ENCODE measurements at places on chromosomes 7 and 10.

- DNase-seq = peak; percentile 33
Observed at GRCh38 chr10:35208536-35208935, 81.9 kb downstream of the CREM start.

GRCh38 chr7:117835016-117835664 is 38.1 kb downstream of the CTTNBP2 start:
- DNase-seq = no peak

GRCh38 chr7:45524445-45524844 is 49.7 kb upstream of the ADCY1 start:
- DNase-seq = no peak

DNA sequence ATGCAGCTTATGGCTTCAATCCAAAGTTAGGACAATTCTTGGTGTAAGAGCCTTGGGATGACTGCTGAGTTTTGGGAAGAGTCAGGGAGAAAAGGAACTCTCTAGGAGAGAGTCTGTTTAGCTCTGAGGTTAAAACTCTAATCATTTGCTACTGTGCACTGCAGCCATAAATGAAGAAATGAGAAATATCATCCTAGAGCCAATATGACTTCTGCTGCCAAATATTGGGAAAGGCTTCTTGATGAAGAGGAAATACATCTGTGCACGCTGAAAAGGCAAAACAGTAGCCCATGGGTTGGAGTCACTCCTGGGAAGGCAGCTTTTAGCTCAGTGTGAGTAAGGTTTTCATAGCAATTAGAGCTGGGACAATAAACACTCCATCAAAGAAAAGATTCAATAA is 308.8 kb downstream of the SFMBT2 start:
- DNase-seq = no peak

GRCh38 chr7:40870108-40870507 is 735.3 kb downstream of the SUGCT start:
- DNase-seq = no peak

DNA sequence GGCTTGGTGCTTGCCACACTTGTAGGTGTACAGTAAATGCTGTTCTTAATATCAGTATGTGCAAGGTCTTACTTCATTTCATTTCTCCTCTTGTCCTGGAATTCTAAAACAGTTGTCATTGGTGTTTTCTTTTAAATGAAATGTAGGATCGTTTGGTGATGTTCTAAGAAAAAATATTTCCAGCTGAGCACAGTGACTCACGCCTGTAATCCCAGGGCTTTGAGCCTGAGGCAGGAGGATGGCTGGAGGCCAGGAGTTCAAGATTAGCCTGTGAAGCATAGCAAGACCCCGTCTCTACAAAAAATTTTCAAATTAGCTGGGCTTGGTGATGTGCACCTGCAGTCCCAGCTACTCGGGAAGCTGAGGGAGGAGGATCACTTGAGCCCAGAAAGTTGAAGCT is 32.6 kb upstream of the ELN start:
- no peak for DNase-seq

DNA sequence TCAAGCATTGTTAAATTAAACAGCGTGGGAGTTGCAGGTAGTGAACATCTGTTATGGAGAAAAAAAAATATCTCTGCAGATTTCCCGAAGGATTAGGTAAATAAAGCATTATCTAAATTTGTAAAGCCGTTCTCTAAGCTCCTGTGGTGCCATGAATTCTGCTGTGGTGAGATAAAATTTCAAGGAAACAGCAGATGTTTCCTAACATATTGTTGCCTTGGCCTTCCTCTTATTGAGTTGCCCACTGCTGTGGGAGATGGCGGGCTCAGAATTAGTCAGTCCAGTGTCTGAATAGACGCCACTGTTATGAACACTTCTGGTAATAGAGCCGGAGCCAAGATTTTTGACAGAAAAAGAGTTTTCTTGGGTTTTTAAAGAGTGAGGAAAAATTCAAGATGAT is 82.6 kb upstream of the ELMO1 start:
- no peak for DNase-seq

GRCh38 chr10:77197544-77197943 is 440.1 kb downstream of the KCNMA1 start:
- no peak for DNase-seq

GRCh38 chr7:67984326-67984725 is 987.7 kb downstream of the TYW1 start:
- DNase-seq = no peak

DNA sequence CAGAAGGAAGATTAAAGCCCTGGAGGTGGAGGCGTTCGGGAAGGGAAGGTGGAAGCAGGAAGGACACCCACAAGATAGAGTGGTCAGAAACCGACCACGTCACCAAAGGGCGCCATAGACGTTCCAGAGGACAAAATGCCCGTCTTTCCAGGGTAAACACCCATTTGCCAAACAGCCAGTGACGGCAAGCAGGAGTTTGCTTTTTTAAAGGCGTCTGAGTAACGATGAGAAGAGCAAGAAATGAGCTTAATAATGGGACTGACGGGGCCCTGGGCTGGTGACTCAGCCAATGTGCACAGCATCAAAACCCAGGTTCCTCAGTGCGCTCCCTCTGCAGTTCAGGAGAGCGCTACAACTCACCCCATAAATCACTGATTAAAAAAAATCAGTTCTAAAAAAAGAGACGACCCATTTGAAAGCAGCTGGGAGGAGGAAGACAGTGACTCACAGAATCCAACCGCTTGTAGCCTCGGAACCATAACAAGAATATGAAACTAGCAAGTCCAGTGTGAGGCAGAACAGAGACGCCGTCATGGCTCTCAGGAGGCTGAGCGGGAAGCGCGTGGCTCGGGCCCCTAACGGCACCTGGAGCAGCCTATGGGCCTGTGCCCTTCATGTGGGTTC is 5.9 kb downstream of the DIP2C start:
- no peak for DNase-seq

DNA sequence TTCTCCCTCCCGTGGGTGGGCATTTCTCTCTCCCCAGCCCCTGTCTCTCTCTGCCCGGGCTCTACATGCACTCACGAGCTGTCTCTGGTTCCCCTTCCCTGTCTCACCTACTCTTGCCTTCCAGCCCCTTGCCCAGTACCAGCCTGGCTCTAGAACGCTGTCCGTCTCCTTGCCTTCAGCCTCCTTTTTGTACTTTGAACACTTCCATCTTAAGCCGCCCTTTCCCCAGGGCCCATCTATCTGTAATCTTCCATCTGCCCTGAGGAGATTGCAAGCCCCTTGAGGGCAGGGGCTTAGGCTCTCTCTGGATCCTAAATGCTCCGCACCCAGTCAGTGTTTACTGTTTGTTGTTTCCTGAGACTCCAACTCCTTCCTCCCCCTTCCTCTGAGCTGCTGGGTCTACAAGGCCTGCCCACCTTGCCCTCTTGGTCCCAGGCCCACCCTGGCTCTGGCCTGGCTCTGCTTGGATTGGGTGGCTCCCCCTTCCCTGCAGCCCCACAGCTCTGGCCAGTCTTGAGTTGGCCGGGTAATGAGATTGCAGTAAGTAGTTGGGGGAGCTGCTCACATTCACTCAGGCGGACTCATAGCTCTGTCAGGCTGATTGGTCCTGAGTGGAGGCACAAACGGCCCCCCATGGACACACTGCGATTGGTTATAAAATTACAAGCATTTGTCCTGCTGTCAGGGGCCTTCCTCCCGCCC is 28.3 kb downstream of the POLL start:
- DNase-seq = no peak

DNA sequence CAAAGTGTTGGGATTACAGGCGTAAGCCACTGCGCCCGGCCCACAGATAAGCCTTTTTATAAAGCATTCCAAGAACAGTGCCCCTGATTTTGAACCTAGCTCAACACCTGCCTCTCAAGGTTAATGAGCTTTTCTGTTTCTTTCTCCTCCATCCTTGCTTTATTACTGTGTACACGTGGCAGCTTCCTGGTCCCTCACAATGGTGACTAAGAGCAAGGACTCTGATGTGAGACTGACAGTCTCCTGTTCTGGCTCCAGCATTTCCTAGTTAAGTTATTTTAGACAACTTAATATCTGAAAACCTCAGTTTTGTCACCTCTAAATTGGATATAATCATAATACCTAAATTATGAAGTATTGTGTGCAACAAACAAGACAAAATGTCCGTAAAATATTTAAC is 9.9 kb downstream of the HABP2 start:
- DNase-seq = no peak

GRCh38 chr10:5334196-5334880 is 30.4 kb upstream of the UCN3 start:
- DNase-seq = peak; percentile 2

GRCh38 chr7:23012186-23012585 is 1.7 kb downstream of the HYCC1 start:
- no peak for DNase-seq

DNA sequence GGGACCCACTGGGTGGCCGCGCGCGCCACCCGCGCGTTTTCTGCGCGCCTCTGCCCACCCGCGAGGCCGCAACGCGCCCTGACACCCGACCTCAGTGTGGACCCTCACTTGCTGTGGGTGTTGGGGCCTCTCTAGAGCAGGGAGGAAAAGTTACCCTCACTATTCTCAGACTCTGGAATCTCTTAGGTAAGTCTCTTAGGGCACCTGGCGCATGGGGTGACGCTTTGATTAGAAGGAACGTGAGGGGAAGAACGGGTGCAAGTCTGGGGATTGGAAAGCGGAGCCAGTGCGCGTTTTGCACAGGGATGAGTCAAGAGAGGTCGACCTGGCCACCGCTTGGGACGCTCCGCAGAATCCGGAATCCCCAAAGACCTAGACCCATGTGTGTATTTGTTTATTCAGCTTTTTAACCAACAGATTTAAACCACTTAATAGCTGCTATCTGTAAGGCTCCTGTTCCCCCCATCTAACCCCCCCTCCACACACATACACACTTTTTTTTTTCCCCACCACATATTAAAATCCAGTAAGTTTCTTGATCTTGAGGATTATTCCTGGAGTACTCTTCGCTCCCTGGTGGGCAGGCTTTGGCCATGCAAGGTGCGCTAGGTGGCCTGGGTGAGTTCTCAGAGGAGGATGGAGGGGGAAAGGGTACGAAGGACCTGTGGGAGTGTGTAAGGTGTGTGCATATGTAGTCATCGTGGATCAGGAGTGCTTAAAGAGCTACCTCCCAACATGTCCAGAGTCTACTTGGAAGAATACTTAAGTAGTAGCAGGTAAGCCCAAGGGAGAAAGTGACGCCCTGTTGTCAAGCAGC is 169.1 kb upstream of the PPP1R3A start:
- no peak for DNase-seq

GRCh38 chr10:24694086-24694485 is 29.6 kb downstream of the ARHGAP21 start:
- DNase-seq = no peak

DNA sequence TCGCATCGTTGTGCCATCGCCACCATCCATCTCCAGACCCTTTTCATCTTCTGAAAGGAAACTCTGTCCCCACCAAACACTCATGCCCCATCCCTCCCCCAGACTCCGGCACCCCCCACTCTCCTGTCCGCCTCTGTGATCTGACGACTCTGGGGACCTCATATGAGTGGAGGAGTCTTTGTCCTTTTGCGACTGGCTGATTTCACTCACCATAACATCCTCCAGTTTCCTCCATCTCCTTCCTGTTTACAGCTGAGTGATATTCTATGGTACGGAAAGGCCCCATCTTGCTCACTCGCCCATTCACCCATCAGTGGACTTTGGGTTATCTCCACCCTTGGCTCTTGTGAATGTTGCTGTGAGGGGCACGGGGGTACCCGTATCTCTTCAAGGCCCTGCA is 11.8 kb upstream of the INSIG1 start:
- no peak for DNase-seq

GRCh38 chr10:70053841-70054288 is 1.2 kb downstream of the MACROH2A2 start:
- no peak for DNase-seq

- DNase-seq = no peak
Observed at GRCh38 chr10:46223626-46224413, 63.0 kb upstream of the ANTXRL start.

DNA sequence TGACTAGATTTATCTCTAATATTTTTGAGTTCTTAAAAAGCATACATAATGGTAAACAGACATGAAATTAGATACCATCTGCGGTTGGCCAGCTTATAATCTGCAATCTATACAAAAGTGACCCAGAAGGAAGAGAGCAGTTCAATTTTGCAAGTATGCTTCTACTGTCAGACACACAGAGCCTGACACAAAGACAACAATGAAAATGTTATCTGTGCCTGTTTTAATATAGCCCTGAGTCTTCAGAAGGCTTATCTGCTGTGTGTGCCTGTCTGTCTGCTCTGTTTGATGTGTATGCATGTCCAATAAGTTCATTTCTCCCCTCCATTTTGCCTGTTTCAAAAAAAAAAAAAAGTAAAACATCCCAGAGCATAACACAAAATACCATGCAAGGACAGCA is 73.3 kb upstream of the FHIP2A start:
- no peak for DNase-seq

DNA sequence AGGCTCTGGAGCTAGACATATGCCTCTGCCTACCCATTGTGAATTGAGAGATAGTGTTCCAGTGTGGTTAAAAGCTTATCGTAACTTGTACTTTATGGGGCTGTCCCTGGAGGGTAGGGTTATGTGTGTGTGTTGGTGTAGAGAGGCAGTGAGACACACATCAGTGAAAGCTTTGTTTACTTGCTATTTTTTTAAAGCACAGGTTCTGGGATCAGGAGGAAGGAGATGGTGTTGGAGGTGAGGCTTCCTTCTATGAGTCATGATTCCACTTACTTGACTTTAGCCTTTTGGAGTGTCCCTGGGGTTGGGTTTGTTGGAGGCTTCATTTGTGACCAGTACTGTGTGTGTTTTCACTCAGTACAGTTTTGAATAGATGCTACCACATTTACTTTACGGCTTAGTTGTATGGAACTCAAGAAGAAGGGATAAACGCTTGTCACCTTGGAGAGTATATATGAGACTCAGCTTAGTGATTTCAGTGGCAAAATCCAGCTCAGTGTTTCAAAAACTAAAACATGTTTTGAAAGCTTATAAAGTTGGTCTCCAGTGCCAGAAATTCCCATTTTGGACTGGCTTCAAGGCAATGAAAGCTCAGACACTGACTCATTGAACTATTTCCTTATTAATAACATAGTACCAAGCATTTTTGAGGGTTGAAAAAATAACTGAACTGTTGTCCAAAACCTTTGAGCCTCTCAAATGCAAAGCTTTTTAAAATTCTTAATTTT is 106.2 kb downstream of the PLXDC2 start:
- no peak for DNase-seq

DNA sequence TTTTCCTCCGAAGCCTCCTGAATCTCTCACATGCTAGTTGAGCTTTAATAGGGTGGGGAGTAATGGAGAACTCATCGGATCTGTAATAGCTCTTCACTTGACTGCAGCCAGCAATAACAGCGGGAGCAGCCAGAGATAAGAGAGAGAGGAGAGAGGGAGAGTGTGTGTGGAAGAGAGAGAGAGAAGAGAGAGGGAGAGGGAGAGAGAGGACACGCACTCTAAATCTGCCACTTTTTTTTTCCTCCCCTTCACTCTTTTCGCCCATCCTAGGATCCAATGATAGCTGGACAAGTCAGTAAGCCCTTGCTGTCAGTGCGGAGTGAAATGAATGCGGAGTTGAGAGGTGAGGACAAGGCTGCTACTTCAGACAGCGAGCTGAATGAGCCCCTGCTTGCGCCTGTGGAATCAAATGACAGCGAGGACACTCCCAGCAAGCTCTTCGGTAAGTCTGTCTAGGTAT is 107.9 kb downstream of the POU6F2 start:
- no peak for DNase-seq
